ENCODE measurements at places on chromosomes 2 and 18. TPM values are rescaled to one million over a fixed set of nuclear protein-coding genes. Genes with fewer than 3 reads are reported as not detected.

GRCh38 chr2:219538956-219539788 is 4.4 kb downstream of the CHPF start:
- peaks cover 10% of the 10 kb centered on the region for H3K36me3 ChIP-seq
- H3K27me3 ChIP-seq, result no peaks in the 10 kb centered on the region
- no peak overlapping the region for H3K27ac ChIP-seq
- H3K4me3 ChIP-seq, result no peak overlapping the region

The KCNG2 gene
- total RNA-seq, result not detected

DNA sequence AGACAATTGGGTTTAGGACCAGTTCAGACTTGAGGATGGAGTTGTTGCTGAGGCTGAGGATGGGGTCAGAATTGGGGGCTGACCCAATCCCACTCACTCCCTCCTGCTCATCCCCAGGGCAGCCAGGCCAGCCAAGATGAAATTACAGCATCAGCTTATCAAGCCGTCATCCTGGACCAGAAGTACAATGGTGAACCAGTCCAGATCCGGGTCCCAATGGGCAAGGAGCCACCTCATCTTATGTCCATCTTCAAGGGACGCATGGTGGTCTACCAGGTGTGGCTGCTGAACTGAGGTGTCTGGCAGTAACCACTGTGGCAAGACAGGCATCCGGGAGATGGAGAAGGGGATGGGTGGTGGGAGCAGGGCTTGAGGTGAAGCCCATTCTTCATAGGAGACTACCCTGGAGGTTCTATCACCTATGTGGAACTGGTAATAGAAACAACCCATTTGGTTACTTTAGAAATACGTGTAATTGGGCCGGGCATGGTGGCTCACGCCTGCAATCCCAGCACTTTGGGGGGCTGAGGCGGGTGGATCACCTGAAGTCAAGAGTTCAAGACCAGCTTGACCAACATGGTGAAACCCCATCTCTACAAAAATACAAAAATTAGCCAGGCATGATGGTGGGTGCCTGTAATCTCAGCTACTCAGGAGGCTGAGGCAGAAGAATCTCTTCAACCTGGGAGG is 13.9 kb downstream of the VIL1 start:
- no peak for DNase-seq
- no peak overlapping the region for H3K27ac ChIP-seq
- H3K36me3 ChIP-seq, result no peaks in the 10 kb centered on the region
- H3K27me3 ChIP-seq, result 0 out of 2 replicates have a peak, but pooled peaks cover 5% of the 10 kb centered on the region
- no peaks in the 10 kb centered on the region for H3K4me1 ChIP-seq
- H3K4me3 ChIP-seq, result no peak overlapping the region

The OSR1 gene
- 6.9 TPM for total RNA-seq

DNA sequence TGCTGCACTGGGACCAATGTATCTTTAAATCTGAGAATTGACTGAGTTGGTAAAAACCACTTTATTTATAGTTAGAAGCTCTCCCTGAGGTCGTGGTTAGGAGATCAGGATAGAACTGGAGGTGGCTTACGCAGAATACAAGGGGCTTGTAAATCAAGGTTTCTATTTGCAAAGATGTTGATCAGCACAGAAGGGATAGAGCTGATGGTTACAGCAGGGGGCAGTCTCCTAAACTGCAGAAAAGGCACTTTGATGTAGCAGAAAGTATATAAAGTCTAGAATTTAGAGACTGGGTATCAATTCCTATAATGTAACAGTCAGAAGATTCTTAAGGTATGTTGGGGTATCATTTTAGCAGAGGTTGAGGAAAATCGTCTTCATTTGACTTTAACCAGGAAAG is 25.2 kb upstream of the ACVR1 start:
- H3K4me1 ChIP-seq, result no peaks in the 10 kb centered on the region
- DNase-seq, result no peak
- no peak overlapping the region for H3K27ac ChIP-seq
- H3K4me3 ChIP-seq, result no peak overlapping the region
- no peaks in the 10 kb centered on the region for H3K27me3 ChIP-seq
- H3K36me3 ChIP-seq, result no peaks in the 10 kb centered on the region

GRCh38 chr2:75415731-75416130 is 145.0 kb downstream of the EVA1A start:
- DNase-seq, result no peak
- H3K27me3 ChIP-seq, result no peaks in the 10 kb centered on the region
- H3K4me1 ChIP-seq, result no peaks in the 10 kb centered on the region
- no peak overlapping the region for H3K4me3 ChIP-seq
- no peaks in the 10 kb centered on the region for H3K36me3 ChIP-seq

- no peak overlapping the region for H3K4me3 ChIP-seq
- peaks cover 31% of the 10 kb centered on the region for H3K4me1 ChIP-seq
- no peaks in the 10 kb centered on the region for H3K36me3 ChIP-seq
- no peak overlapping the region for H3K27ac ChIP-seq
- no peaks in the 10 kb centered on the region for H3K27me3 ChIP-seq
Measured at GRCh38 chr2:226423498-226423960, 376.1 kb downstream of the IRS1 start.

DNA sequence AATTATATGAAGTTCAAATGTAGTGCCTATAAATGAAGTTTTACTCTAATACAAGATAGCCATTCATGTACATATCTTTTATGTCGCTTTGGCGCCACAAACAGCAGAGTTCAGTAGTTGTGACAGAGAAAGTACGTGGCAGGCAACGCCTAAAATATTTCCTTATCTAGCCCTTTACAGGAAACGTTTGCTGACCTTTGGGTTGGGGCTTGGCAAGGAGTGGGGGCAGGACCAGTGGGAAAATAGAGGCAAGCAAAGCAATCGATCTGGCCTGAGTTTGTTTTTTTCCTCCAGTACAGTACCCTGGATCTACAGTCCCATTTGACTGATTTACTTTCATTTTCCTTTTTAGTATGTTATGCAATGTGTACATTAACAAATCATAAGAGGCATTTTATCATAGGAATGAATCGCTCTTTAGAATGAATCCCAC is 13.1 kb downstream of the CCDC68 start:
- peak; percentile 17 for DNase-seq
- peak overlapping the region; percentile 79 for H3K27ac ChIP-seq
- 0 out of 2 replicates have a peak, but pooled peaks cover 7% of the 10 kb centered on the region for H3K36me3 ChIP-seq
- peak overlapping the region; percentile 62 for H3K4me3 ChIP-seq
- peaks cover 44% of the 10 kb centered on the region for H3K4me1 ChIP-seq

The DIS3L2 gene
- total RNA-seq, result 30.4 TPM

- H3K27ac ChIP-seq, result peak overlapping the region; percentile 65
- no peak overlapping the region for H3K4me3 ChIP-seq
- no peaks in the 10 kb centered on the region for H3K27me3 ChIP-seq
- DNase-seq, result peak; percentile 98
Measured at GRCh38 chr2:233974530-233975071, 57.4 kb downstream of the TRPM8 start.

GRCh38 chr2:98457045-98457696 is 12.5 kb downstream of the INPP4A start:
- no peaks in the 10 kb centered on the region for H3K36me3 ChIP-seq
- H3K27ac ChIP-seq, result peak overlapping the region; percentile 92
- no peaks in the 10 kb centered on the region for H3K27me3 ChIP-seq
- H3K4me1 ChIP-seq, result peaks cover 62% of the 10 kb centered on the region
- no peak overlapping the region for H3K4me3 ChIP-seq

The ZBTB7C gene
- not detected for total RNA-seq

The HYCC2 gene
- 10.7 TPM for total RNA-seq

- H3K36me3 ChIP-seq, result no peaks in the 10 kb centered on the region
- H3K27me3 ChIP-seq, result no peaks in the 10 kb centered on the region
- H3K4me3 ChIP-seq, result peak overlapping the region; percentile 75
- peaks cover 9% of the 10 kb centered on the region for H3K4me1 ChIP-seq
Measured at GRCh38 chr2:230410861-230411569, 5.0 kb upstream of the SP100 start.

GRCh38 chr2:85254540-85255300 is 73.1 kb downstream of the TGOLN2 start:
- H3K27ac ChIP-seq, result no peak overlapping the region
- peaks cover 65% of the 10 kb centered on the region for H3K4me1 ChIP-seq
- no peak overlapping the region for H3K4me3 ChIP-seq
- H3K36me3 ChIP-seq, result no peaks in the 10 kb centered on the region

The CCL20 gene
- total RNA-seq, result not detected

DNA sequence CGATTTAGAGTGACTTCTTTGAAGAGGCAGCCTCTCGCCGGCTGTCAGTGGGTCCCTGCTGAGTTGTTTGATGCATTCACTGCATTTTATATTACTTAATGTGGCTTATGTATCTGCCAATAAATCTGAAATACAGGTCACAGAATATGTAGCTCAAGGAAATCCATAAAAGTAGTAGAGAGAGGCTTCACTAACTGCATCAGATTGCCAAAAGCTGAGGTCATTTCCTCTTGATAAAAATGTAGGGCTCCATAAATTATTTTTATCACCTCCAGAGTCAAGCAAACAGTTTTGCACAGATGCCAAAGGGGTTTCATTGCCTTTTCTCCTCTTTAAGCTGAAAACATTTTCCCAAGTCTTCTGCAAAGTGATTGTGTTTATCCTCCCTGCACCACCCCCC is 36.5 kb upstream of the CCDC93 start:
- H3K4me1 ChIP-seq, result peaks cover 46% of the 10 kb centered on the region
- H3K4me3 ChIP-seq, result no peak overlapping the region
- H3K36me3 ChIP-seq, result no peaks in the 10 kb centered on the region
- H3K27me3 ChIP-seq, result no peaks in the 10 kb centered on the region
- no peak overlapping the region for H3K27ac ChIP-seq
- DNase-seq, result peak; percentile 33

GRCh38 chr2:27809761-27810241 is 38.3 kb downstream of the MRPL33 start:
- no peaks in the 10 kb centered on the region for H3K27me3 ChIP-seq
- no peak overlapping the region for H3K4me3 ChIP-seq
- no peaks in the 10 kb centered on the region for H3K36me3 ChIP-seq
- DNase-seq, result no peak

DNA sequence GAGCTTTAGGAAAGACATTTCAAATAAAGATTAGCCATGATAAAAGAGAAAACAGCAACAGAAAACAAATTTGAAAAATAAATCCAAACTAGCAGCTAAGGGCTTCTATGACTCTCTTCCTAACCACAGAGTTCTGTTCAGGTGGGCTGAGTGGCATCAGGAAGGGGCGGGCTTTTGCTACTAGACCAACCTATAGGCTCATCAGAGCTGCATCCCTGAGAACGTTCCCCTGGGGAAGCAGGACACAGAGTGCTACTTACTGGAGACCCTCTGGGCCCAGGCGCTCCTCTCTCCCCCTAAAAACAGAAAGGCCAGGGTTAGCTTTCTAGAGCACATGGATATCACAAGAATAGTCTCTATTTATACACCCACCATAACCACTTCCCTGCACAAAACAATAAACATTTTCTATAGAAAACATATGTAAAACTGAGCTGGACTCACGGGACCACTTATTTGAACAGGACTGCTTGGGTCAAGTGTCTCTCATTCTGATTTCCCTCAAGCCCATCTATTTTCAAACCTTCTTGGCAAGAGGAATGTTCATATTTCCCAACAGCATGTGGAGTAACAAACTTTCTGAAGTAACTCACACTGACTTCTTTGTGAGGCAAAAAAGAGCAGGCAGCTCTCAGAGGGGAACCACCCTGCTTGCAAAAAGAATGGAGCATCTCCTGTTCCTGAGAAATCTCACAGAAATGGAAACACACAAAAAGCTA is 78.9 kb upstream of the LMAN1 start:
- H3K4me3 ChIP-seq, result no peak overlapping the region
- DNase-seq, result no peak
- H3K27me3 ChIP-seq, result 0 out of 2 replicates have a peak, but pooled peaks cover 7% of the 10 kb centered on the region
- no peak overlapping the region for H3K27ac ChIP-seq
- H3K36me3 ChIP-seq, result no peaks in the 10 kb centered on the region

- no peaks in the 10 kb centered on the region for H3K4me1 ChIP-seq
- no peaks in the 10 kb centered on the region for H3K27me3 ChIP-seq
- no peaks in the 10 kb centered on the region for H3K36me3 ChIP-seq
- no peak for DNase-seq
- H3K4me3 ChIP-seq, result no peak overlapping the region
- no peak overlapping the region for H3K27ac ChIP-seq
Measured at GRCh38 chr2:48016225-48017019, 110.1 kb upstream of the FBXO11 start.

The ARHGAP25 gene
- total RNA-seq, result not detected

DNA sequence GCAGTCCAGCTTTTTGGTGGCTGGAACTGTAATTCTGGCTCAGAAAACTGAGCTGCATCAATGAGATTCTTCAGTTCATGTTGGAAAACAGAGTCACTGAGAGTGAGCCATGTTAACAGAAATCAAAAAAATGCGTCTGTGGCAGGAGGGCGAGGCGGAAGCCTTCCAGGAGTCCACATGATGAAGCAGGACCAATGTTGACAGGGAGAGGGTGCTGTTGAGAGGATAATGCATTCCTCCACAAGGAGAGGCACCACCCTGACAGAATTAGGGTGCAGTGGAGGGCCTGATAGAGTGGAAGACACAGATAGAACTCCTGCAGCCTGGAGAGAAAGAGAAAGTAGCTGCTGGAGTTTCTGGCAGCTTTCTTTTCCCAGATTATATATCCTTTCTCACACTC is 111.5 kb downstream of the MGAT5 start:
- no peak overlapping the region for H3K27ac ChIP-seq
- H3K36me3 ChIP-seq, result no peaks in the 10 kb centered on the region
- no peaks in the 10 kb centered on the region for H3K27me3 ChIP-seq
- DNase-seq, result no peak
- H3K4me3 ChIP-seq, result no peak overlapping the region
- H3K4me1 ChIP-seq, result no peaks in the 10 kb centered on the region

- H3K27me3 ChIP-seq, result no peaks in the 10 kb centered on the region
- H3K4me1 ChIP-seq, result no peaks in the 10 kb centered on the region
- no peaks in the 10 kb centered on the region for H3K36me3 ChIP-seq
- DNase-seq, result no peak
Measured at GRCh38 chr2:67851956-67852824, 210.6 kb downstream of the C1D start.

GRCh38 chr2:19216676-19217602 is 141.5 kb downstream of the OSR1 start:
- H3K27ac ChIP-seq, result no peak overlapping the region
- no peak overlapping the region for H3K4me3 ChIP-seq
- peaks cover 14% of the 10 kb centered on the region for H3K4me1 ChIP-seq
- no peak for DNase-seq

The ECEL1 gene
- not detected for total RNA-seq

Measured in PC-9 (cell line).